ENCODE measurements at places on chromosomes 13 and 19.
A peak's percentile ranks its signal among the peaks of the same experiment; 100 is the strongest.

- no peak for DNase-seq
These were observed 84.7 kb downstream of the KL start for GRCh38 chr13:33100886-33101285.

- no peak for DNase-seq
These were observed 943.0 kb upstream of the PCDH9 start for GRCh38 chr13:68173111-68173510.

DNA sequence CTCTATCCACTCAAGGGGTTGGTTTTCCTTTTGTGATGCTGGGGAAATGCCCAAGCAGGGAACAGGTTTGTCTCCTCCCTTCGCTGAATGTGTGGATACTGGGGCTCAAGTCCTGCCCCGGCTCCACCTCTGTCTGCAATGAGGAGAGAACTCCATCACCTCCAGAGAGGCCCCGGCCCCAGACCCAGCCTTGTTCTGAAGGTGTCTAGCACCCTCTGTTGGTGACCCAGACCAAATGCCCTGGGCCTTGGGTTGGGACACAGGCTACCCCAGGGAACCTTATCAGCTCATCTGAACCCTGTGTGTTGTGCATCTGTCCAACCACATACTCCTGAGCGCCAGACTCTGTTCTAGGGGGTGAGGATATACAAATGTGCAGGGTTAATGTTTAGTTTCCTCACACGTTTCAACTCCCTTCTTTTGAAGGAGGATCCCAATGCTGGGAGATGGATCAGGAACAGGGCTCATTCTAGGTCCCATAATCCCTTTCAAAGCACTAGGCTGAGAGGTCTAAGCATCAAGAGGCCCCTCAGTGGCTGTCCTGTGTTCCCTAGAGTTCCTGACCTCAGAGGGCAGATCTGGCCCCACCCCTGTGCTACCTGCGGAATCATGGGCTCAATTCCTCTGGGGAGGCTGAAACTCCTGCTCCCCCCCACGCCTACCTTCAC lies 112.5 kb upstream of the SLC7A1 start:
- peak; percentile 26 for DNase-seq

DNA sequence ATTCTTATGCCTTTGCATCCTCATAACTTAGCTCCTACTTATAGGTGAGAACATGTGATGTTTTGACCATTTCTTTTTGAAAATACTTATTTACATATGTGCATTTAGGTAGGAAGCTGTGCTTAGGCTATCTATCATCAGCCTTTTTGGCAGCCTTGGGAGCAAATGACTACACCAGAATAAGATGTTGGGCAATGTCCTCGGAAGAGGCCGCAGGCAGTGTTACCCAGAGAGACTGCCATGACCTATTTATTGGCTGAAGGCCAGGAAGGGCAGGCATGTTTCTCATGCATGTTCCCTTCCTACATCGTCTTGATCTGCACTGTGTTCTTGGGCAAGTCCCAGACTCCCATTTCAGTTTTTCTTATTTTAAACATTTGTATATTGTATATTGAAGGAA lies 122.3 kb downstream of the B3GLCT start:
- no peak for DNase-seq

- no peak for DNase-seq
These were observed 268.2 kb upstream of the MAB21L1 start for GRCh38 chr13:35744566-35745178.

GRCh38 chr13:23086968-23087623 lies 93.7 kb upstream of the SGCG start:
- DNase-seq = no peak

DNA sequence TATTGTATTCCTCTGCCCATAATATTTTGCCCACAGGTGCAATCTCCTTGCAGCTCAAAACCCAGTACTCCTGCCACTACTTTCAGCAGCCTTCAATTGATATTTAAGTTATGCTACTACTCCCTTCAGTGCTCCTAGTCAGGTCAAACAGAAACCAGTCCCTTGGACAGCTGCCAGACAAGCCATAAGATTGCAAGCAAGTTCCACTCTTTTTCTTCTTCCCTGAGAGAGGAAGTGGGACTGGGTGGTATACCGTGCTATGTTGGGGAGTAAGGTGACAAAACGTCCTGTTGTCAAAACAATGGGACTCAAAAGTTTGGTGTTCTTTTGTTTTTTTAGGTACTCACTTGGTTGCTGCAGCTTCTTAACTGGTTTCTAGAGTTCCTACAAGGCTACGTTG lies 63.1 kb upstream of the FRY start:
- DNase-seq = no peak

DNA sequence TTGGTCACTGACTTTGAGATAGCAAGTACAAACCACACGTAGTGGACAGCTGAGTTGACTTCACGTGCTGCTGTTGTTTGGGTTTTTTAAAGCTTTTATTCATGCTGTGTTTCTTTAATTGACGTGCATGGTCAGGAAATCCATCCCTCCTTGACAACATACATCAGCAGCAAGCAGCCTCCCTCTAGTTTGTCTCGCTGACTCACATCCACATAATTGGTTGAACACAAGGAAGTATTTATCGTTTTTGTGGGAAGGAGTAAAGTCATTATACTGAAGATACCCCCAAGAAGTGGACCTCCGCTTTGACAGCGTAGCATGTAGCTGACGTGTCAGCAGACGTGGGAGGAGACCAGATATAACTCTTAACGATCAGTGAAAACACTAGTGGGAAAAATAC lies 355.8 kb downstream of the MYO16 start:
- no peak for DNase-seq

DNA sequence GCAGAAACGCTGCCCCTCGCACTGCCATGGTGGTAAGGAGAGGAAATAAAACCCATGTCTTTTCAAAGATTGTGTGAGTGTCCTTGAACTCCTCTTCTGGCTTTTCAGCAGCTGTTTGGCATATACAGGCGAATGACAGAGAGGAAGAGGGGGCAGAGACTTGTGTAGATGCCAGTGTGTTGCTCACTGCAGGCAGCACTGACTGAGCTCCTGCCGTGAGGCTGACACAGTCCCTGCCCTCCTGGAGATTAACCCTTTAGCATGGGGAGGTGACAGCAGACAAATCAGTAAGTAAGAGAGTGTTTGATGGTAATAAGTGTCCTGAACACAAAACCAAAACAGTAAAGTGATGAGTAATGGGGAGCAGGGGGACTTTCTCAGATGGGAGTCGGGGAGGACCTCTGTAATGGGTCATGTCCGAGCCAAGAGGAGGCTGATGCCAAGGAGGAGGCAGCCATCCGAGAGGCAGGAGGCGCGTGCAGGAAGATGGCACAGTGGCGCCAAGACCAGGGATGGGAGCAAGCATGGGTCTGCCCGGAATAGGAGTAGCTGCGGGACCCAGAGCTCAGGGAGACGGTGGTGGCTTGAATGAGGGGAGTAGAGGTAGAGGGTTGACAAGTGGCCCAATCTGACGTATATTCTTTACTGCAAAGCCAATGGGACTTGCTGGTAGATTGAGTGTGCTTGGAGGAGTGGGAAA lies 182.2 kb downstream of the FOXO1 start:
- DNase-seq = no peak

- no peak for DNase-seq
These were observed 8.2 kb downstream of the ZDHHC20 start for GRCh38 chr13:21450936-21451335.

GRCh38 chr19:40155749-40156265 lies 35.4 kb upstream of the MAP3K10 start:
- no peak for DNase-seq

DNA sequence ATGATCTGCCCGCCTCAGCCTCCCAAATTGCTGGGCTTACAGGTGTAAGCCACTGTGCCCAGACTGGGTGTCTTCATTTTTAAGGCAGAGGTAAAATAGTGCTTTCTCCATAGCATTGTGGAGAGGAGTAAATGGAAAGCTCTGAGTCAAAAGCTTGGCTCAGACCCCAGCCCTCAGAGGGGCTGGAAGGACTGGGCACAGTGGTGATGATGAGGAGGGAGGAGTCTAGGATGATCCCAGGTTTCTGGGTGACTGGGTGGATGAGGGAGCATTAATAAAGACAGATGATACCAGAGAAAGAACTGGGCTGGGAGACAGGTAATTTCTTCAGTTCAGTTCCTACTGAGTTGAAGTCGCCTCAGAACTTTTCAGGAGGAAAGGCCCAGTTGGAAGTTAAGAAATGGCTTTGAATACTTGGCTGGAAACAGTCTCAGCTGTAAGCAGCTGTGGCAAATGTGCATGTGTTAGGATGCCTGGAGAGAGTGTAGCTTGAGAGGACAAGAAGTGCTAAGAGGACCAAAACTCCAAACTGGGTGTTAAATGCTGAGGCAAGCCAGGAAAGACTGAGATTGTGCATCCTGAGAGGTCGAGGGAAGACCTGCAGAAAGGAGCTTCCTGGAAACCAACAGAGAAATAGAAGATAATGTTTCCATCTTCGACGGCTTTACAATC lies 37.1 kb upstream of the MEDAG start:
- DNase-seq = no peak

GRCh38 chr13:80877944-80878241 lies 537.0 kb upstream of the SPRY2 start:
- DNase-seq = no peak

DNA sequence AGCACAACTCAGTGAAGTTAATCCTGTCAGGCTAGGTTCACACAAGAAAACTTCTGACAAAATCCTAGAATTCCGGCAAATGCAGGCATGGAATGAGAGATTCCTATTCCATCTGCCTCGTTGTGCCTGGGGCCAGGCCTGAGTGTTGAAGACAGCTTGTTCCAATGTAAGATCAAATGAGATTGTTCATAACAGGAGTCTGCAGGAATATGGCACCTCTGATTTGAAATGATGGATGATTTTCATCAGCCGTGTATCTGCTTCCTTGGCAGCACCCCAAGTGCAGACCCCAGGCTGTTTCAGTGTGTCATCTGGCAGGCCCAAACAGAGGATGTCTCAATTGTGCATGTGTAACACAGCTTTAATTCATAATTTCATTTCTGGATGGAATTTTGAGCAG lies 35.3 kb upstream of the SACS start:
- DNase-seq = no peak

DNA sequence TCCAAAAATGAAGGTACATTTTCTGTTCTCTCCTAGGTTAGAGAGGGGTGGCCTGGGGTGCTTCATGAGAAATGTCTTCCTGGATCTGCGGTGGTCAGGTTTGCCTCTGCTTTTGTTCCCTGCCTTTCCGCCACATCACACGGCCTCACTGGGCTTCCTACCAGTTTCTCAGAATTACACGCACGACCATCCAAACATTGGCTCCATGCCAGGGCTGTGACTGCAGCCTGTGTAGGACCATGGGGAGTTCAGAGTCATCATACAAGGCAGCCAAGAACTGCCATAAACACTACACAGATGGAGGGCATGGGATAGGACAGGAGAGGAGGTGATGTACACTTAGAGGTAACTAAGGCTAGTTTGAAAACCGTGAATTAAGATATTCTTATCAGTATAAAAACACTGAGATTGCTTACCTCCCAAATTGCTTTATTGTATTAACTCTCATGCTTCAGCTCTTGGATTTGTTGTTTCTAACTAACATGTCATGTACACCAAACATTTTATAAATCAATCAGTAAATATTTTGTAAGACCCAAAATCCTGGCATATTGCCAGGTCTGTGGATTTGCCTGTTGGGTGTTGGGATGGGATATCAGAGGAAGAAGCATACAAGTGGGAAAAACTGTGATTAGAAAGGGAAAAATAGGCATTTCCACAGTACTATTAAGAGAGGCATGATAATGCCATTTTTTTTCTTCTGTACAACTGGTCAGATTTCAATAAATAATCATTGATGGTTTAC lies 45.2 kb downstream of the CDADC1 start:
- DNase-seq = no peak

DNA sequence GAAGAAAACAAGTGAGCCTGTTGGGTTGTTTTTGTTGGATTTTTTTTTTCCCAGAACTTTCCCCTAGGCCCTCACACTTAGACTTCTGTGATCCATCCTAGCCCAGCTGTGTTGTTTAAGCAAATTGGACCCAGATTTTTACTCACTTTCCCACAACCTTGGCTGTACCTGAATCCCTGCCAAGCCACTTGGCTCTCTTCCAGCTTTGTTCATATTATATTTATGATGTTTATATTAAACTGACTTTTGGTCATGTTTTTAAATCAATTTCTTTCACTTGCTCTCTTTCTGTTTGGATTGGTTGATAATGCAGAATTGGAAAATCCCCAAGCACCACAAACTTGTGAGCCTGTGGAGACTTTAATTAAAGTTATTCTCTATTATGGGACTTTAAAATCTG lies 16.6 kb downstream of the OLFM4 start:
- no peak for DNase-seq

DNA sequence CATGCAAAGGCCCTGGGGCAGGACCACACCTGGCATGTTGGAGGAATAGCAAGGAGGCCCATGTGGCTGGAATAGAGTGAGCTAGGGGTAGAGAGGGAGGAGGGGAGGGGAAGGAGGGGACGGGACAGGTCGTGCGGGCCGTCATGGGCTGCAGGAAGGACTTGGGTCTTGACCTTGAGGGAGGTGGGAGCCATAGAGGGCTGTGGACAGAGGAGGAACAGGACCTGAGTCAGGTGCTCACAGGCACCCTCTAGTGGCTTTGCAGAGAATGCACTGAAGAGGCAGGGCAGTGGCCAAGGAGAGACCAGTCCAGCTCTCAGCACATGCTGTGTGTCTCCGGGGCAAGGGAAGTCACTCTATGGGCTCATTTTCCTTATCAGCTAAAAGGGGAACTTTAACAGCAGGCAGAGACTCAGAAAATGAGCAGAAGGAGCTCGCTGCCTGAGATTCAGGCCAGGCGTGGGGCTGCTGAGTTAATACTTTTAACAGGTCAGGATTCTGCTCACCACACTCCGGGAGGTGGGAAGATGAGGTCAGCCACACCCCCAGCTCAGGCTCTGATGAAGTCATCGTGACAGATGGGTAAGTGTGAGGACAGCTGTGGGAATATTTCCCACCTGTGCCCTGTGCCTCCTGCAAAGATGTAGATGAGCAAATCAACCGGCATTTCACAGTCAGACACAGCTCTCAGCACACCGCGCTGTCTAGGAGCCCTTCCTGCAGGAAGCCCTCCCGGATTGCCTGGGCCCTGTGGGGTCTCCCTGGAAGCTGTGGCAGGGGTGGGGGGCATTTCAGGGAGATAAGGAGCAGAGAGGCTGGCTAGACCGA lies 6.0 kb upstream of the TNFAIP8L1 start:
- DNase-seq = no peak

DNA sequence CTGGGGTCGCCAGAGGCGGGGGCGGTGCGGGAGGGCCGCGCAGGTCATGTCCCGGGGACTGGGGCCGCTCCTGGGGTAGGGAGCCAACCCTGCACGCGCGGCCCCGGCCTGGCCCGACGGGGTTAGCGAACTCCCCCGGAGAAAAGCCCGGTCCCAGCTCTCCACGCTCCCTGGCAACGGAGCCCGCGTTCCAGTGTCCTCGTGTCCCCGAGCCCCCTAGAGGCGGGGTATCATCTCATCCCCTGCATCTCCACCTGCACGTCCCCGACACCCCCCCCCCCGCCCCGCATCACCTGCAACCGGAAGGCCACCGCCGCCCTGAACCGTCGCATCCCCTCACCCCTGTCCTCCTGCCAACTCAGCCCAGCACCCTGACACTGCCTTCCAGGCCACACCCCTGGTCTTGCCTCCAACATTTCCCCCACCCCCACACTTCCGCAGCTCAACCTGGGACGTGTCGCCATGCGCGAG lies 2.7 kb downstream of the WDR88 start:
- peak; percentile 31 for DNase-seq

Data from CD4-positive, alpha-beta memory T cell (primary cell).